ENCODE measurements at places on chromosomes 6 and 20.

- DNase-seq, result no peak
Observed at GRCh38 chr20:23335521-23335920, 15.1 kb upstream of the NXT1 start.

GRCh38 chr6:149080511-149080910 is 237.0 kb upstream of the TAB2 start:
- DNase-seq, result no peak

DNA sequence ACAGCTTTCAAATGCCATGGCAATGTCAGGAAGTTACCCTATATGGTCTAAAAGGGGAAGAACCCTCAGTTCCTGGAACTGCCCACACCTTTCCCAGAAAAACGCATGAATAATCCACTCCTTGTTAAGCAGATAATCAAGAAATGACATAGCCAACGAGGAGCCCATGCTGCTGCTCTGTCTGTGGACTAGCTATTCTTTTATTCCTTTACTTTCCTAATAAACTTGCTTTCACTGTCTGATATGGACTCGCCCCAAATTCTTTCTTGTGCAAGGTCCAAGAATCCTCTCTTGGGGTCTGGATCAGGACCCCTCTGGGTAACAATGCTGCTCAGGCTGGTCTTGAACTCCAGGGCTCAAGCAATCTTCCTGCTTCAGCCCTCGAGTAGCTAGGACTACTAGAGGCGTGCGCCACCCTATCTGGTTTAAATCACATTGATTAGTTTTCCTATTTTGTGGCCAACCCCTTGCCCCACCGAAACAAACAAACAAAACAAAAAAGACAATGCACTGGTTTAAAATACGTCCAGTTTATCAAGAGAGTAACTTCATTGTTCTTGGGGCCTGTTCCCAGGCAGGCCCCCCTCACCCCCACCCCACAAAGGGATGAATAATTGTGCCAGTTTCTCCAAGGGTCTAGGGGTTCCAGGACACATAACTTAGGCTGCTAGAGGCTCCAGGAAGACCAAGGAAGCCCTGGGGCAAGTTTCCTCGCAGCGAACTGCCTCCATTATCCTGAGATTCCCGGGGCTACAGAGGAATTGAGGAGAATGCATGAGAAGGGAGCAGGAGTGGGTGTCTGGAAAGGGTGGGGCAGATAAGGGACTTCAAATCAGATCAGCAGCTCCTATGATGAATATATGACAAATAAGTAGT is 10.1 kb upstream of the AKAP12 start:
- DNase-seq, result no peak

GRCh38 chr20:49747707-49748524 is 34.2 kb upstream of the B4GALT5 start:
- DNase-seq, result no peak

- DNase-seq, result no peak
Observed at GRCh38 chr20:11130554-11131166, 456.9 kb upstream of the JAG1 start.

Measured in stimulated activated CD8-positive, alpha-beta memory T cell treated with anti-CD3 and anti-CD28 coated beads, Interleukin-4, amount 100 ng/mL, for 1 hour (primary cell).